ENCODE measurements at places on chromosomes 7 and 10.

DNA sequence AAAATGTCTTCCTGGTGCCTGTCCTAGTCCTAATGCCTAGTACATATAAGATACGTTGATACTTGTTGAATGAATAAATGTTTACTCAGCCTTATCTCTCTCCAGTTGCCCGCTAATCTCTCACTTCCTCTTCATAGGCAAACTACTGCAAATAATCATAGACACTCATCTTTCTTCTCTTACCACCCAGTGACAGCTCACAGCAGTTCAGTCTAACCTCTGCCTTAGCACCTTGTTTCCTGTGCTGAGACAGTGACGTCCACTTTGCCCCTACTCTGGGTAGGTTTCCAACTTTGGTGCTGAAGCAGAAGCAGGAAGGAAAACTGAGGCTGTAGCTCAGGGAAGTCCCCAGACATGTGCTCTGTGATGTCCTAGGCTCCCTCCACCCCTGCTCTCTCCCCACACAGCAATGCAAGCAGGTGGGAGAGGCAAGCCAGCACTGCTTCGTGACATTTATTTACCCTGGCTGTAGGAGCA lies 45.5 kb upstream of the RHOBTB1 start:
- no peak for DNase-seq

- DNase-seq = no peak
Observed at GRCh38 chr7:9231630-9232121, 798.3 kb downstream of the NXPH1 start.

GRCh38 chr10:66187053-66187733 lies 738.6 kb upstream of the LRRTM3 start:
- DNase-seq = no peak

- DNase-seq = no peak
Observed at GRCh38 chr10:71666639-71667386, 52.8 kb downstream of the C10orf105 start.

GRCh38 chr10:70596110-70596798 lies 6.3 kb downstream of the PRF1 start:
- no peak for DNase-seq

- no peak for DNase-seq
Observed at GRCh38 chr10:16280595-16280994, 156.2 kb upstream of the PTER start.

GRCh38 chr10:111996103-111996502 lies 187.5 kb downstream of the GPAM start:
- no peak for DNase-seq

GRCh38 chr10:42431095-42431494 lies 207.3 kb downstream of the ZNF33B start:
- DNase-seq = no peak

- no peak for DNase-seq
Observed at GRCh38 chr7:19713676-19714075, 4.8 kb upstream of the POLR1F start.

DNA sequence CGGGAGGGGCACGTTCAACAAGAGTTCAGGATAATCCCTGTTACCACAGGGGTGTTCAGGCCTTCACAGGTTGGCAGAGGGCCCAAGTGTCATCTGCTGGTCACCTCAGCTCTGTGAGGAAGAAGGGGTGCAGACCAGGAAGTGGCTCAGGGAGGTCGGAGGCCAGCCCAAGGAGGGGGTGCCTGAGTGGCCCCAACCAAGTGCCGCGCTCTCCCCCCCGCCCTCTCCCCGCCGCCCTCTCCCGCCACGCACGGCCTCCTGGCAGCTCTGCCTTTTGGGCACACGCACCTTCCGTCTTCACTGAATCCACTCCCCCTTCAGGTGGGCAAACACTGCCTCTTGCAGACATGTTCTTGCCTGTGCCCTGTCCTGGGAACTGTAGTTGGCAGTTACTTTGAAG lies 245.2 kb downstream of the PAXIP1 start:
- DNase-seq = no peak

DNA sequence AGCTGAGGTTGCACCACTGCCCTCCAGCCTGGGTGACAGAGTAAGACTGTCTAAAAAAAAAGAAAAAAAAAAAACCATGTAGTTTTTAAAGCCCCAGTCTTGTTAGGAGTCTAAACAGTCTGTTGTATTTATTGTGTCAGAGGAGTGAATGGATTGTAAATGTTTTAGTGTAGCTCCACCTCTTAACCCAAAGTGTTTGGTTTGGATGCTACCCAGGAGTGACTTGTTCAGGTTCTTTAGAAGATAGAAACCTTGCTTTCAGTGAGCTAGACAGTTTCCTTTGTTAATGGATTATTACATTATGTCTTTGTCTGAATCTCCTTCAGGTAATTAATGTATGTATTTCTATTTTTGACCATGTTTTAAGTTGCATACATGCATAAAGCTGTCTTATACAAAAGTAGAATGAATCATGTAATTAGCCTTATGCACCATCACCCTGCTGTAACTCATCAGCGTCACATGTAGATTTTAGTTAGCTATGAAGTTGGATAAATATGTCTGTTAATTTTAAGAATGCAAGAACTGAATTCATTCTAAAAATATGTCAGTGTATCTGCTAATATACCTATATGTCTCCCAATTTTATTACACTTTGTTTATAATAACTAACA lies 97.7 kb downstream of the TAF3 start:
- DNase-seq = no peak

DNA sequence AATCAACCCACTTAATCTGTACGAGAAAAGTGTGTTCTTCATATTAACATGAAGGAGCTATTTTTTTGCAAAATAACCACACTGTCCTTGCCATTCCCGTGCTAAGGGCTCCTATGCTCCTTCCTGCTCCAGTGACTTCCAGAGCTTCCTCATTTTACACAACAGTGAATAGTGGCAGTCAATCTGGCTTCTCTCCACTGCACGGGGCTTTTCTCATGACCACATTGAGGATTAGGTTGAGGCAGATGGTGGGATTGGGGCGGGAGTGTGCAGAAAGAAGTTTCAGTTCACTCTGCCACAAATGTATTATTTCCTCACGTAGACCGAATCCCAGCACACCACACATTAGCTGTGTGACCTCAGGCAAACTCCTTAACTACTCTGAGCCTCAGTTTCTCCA lies 235.1 kb downstream of the ARHGAP12 start:
- no peak for DNase-seq

- DNase-seq = no peak
Observed at GRCh38 chr7:50341724-50342123, 37.2 kb downstream of the IKZF1 start.

DNA sequence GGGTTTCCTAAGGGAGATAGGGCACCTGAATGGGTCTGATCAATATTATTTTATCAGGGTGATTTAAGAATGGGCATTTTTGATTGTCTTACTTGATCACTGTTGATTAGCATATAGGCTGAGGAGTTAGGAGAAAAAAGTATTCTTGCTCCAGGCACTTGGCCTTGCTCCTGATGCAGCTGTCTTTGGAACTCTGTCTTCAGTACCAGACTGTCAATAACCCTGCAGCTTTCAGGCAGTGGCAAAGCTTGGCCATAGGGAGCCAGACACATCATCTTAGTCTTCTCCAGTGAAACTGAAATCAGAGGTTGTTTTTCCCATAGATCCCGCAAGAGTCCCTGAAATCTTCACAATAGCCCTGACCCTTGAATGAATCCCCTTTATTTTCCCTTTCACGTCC lies 47.2 kb downstream of the EXOC4 start:
- DNase-seq = no peak

- DNase-seq = no peak
Observed at GRCh38 chr10:110610308-110610774, 33.8 kb upstream of the RBM20 start.

- DNase-seq = no peak
Observed at GRCh38 chr10:74958316-74958715, 131.9 kb downstream of the KAT6B start.

DNA sequence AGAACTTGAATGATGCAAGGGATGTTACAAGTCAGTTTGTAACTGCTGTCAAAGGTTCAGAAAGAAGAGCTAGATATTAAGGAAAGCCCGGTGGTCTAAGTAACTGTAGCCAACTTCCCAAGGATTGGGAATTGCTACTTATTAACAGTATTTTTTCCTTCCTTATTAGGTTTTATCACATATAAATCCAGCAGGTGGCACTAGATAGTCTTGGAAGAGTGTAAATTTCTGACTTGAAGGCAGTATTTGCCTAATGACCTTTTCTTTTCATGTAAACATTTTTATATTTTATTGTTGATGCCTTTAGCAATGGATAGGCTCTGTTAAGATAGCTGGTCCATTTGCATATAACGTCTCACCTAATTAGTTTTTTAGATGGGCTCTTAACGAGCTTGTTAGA lies 51.2 kb downstream of the ANLN start:
- DNase-seq = no peak

- no peak for DNase-seq
Observed at GRCh38 chr10:102660888-102661657, 16.8 kb downstream of the TRIM8 start.

GRCh38 chr7:25831062-25831691 lies 320.8 kb upstream of the NFE2L3 start:
- DNase-seq = no peak

GRCh38 chr10:132162021-132162531 lies 24.7 kb upstream of the DPYSL4 start:
- no peak for DNase-seq

GRCh38 chr7:5549096-5549763 lies 125.6 kb upstream of the TNRC18 start:
- DNase-seq = no peak

- DNase-seq = no peak
Observed at GRCh38 chr7:136009488-136010079, 32.4 kb upstream of the MTPN start.

- DNase-seq = no peak
Observed at GRCh38 chr7:64630496-64630895, 35.4 kb upstream of the ZNF107 start.

DNA sequence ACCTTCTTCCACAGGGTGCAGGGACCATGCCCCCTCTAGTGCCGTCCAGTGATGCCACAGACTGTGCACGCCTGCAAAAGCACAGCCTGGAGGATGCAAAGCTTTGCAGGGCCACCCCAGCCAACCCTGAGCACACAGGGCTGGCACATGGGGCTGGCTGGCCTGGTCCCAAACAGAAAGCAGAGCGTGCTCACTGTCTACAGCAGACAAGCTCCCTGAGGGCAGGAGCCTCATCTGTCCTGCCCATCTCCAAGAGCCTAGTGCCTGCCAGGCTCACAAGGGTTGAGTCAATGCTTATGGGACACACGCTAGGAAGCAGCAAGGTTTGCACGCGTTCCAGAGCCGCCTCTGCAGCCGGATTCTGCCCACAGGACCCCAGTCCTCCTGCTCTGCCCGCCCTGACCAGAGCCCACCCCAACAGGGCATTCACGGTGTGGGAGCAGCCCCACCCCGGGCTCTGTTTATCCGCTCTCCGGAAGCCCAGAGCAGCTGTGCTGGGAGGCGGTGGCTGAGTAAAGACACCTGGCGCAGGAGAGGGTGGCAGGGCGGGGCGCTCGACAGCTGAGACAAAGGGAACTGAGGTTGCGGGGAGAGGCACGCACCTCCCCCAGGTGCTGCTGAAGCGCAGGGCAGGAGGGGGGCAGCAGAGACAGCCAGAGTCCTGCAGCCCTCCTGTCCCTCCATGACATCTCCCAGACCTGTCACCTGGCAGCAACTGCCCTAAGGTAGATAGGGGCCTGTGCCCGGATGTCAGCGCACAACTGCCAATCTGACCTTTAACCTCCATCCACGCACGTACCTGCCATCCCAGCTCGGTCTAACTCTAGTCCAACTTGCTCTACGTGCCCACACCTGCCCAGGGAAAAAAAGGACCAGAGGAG lies 4.3 kb downstream of the KCNH2 start:
- peak; percentile 27 for DNase-seq

DNA sequence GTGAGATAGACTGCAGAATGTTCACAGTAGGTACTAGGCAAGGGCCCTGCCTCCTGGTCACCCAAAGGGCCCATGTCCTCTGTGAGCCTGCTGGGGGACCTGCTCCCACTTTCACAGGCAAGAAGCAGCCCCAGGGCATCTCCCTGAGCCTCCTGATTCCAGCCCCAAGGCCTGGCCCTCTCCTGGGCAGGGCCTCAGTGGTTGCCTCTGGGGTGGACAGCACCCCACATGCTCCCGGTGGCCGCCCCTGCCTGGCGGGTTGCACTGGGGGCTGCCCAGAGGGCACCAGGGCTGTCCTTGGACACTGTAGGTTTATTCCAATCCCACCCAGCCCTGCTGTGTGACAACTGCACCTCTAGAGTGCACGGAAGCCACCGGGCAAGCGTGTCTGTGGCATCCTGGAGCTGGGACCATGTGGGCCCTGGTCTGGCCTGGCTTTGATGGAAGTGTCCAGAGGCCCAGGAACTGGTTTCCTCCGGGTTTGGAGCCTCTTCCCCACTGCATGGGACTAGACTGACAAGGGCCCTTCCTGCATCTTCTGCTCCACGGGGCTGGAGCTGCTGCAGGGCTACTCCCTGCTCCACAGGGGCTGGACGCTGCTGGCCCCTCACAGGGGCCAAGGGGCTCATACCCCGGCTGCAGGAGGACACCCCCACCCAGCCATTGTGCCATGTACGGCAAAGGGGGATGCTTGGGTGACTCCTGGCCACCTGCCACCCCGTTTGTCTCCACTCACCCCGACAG lies 25.0 kb upstream of the SYCE1 start:
- DNase-seq = no peak

- DNase-seq = no peak
Observed at GRCh38 chr10:121899727-121900126, 28.1 kb downstream of the ATE1 start.

DNA sequence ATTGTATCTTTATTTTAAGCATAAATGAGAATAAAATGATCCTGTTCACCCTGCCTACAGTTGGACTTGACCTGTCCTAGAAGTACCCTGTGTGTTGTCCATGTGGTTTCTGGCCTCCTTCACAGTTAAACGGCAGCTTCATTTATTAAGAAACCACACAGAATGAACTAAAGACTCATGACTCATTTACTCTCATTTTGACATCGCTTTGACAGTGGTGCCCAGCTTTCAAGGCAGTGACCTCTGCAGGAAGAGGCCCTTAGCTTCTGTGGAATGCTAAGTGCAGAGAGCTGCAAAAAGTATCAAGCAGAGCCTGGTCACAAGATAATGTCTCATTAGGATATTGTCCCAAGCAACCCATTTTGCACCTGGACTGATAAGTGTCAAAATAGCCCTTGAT lies 93.4 kb downstream of the AVL9 start:
- DNase-seq = no peak

DNA sequence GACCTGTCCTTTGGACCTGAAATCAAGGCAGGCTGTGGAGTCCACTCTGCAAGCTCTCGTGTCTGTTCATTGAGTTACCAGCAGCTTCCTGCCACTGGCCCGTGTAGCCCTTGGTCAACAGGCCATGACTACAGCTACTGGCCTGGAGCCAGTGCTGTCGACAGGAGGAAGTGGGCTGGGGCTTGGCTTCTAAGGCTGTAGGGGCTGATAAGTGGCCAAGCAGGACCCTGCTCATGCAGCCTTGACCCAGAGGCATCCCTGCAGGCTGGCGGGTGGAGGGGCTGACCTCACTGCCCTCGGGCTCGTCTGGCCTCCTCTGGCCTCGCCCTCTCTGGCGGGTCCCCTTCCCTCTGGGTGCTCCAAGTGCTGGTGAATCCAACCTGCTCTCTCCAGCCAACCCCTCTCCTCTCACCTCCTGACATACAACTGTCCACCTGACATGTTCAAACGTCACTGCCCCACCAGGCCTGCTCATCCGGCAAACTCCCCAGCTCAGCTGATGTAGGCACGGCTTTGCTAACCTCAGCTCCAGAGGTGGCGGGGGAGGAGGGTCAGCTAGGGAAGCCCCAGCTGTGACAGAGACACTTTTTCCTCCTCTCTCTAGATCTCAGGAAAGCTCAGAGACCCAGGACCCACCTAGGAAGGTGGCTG lies 188.6 kb upstream of the LYZL2 start:
- DNase-seq = no peak

- DNase-seq = no peak
Observed at GRCh38 chr10:88791924-88792323, 10.6 kb upstream of the LIPM start.

- no peak for DNase-seq
Observed at GRCh38 chr10:129570185-129570584, 103.1 kb downstream of the MGMT start.

Data from activated naive CD4-positive, alpha-beta T cell (primary cell).